ENCODE measurements at places on chromosomes 12 and 14.

GRCh38 chr14:56720703-56721460 is 89.4 kb downstream of the OTX2 start:
- no peak for DNase-seq

DNA sequence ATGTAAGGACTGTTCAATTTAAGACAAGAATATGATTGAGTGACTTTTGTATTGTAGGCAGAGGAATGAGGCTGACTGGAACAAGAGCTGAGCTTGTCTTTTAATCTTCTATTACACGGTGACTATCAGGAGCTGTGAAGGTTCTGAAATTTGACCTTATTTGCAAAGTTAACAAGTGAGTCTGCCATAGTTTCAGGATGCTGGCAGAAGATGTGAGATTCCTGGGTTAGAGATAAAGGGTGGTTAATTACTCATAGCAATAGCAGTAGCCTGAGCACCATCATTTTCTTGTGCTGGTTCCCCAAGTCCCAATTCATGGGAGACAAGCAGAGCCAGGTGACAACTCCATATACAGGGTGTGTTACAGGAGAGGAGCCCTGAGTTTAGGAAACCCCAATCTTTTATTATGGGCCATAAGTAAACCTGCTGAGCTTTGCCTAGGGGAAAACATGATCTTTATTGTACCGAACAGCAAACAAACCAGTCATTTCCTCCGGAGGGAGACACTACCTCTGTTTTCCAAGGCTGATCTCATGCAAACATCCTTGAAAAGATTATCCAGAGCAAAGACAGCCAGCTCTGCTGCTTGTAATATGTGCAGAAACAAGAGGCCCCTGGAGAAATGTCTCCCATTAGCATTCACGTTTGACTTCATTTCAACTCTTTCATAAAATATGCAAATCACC is 51.7 kb upstream of the DDX11 start:
- no peak for DNase-seq

DNA sequence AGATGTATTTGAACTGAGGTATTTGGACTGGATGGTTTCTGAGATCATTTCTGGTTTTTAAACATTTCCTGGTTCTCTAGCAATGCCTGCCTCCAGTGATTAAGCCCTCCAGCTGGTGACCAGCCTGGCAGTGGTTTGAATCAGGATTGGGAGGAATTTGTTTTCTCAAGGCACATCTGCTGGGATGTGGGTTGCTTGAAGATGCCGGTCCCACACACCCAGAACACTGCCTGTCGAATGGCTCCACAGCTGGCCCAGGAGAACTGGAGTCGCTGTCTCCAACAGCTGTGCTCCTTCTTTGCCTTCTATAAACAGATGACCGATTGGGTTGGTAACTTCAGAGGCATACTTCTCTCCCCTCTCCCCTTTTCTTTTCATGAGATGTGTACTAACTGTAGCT is 258.0 kb upstream of the DDHD1 start:
- no peak for DNase-seq

GRCh38 chr14:99744199-99744872 is 48.9 kb upstream of the EML1 start:
- no peak for DNase-seq

GRCh38 chr14:51787352-51787751 is 73.1 kb upstream of the GNG2 start:
- no peak for DNase-seq

DNA sequence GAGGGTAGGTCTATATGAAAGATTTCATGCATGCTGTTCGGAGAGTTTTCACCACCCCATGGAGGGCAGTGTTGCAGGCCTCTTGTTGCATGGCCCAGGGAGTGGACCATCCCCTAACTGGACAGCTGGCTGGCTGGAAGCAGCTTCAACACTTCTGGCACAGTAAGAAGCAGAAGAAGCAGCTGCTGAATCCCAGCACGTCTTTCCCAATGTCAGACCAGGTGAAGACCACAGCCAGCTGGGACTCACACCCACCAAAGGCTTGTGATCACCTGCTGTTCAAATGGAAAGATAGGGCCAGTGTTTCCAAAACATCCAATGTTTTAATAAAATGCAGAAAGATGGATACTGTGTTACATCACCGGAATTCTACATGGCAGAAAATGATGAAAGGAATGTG is 1423.6 kb downstream of the AACS start:
- no peak for DNase-seq

DNA sequence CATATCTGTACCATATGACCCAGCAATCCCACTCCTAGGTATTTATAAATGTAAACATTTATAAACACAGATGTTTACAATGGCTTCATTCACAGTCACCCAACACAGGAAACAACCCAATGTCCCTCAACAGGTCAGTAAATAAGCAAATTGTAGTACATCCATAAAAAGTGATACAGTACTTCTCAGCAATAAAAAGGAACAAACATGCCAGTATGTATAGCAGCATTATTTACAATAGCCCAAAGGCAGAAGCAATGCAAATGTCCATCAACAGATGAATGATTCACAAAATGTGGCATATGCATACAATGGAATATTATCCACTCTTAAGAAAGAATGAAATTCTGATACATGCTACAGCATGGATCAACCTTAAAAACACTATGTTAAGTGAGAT is 27.6 kb upstream of the MAP3K9 start:
- no peak for DNase-seq

DNA sequence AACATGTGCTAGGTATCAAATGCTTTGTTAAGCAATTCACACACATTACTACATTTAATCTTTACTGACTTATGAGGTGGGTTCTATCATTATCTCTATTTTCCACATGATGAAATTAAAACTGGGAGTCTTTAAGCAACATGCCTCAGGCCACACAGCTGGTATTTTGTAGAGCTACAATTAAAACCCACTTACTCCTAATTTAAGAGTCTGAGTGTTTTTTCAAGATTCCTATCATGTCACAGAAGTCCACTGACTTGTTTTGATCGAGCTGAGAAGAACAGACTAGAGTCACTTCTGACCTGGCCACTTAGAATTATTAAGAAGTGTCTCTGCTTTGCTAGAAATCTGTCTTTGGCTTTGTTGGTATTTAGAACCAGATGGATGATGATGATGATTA is 670.7 kb downstream of the NRXN3 start:
- no peak for DNase-seq

- DNase-seq, result no peak
Measured at GRCh38 chr12:5203274-5203673, 159.6 kb downstream of the KCNA5 start.

DNA sequence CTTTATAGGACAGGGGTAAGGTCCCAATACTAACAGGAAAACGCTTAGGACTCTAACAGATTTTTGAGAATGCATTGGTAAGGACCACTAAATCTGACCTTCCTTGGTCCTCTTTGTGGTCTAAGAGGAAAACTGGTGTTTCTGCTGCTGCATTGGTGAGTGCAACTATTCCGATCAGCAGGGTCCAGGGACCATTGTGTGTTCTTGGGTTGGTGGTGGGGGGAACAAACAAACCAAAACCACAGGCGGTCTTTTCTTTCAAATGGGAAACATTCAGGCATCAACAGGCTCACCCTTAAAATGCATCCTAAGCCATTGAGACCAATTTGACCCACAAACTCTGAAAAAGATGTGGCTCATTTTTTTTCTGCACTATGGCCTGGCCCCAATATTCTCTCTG is 20.7 kb downstream of the EPYC start:
- no peak for DNase-seq
